Stimulated activated CD4-positive, alpha-beta T cell treated with anti-CD3 and anti-CD28 coated beads, Interleukin-1b, Interleukin-23, amount 100 ng/mL, for 24 hours (primary cell): ENCODE measurements at places on chromosomes 3 and 15.
A peak's percentile ranks its signal among the peaks of the same experiment; 100 is the strongest.

GRCh38 chr3:187799942-187800641, 54.8 kb upstream of the BCL6 start:
- no peak for DNase-seq

GRCh38 chr15:91521996-91522395, 331.5 kb upstream of the SLCO3A1 start:
- DNase-seq, result no peak

DNA sequence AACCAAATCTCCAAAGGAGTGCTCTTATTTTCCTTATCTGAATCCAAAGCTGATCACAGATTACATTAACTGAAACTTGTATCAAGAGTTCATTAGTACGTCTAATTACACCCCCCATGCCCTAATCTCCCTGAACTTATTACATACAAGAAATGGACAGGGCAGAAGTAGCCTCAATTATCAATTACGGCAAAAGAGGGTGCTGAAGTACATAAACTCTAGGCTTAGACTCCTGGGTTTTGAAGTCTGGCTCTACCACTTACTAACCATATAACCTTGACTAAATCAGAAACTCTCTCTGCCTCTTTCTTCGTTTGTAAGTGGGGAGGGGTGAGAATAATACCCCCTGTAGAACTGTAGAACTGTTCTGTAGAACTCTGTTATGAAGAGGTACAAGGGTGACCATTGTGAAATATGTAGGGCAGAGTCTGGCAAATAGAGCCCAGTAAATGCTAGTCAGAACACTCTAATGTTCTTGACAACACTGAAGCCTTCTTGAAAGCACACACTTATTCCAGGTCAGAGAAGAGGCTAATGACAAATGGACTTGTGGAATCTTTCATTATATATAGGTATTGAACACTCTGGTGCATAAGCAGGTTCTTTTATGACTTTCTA, 19.6 kb upstream of the OR5K4 start:
- no peak for DNase-seq

- DNase-seq, result no peak
These were observed 79.5 kb upstream of the UMPS start for GRCh38 chr3:124650798-124651197.

DNA sequence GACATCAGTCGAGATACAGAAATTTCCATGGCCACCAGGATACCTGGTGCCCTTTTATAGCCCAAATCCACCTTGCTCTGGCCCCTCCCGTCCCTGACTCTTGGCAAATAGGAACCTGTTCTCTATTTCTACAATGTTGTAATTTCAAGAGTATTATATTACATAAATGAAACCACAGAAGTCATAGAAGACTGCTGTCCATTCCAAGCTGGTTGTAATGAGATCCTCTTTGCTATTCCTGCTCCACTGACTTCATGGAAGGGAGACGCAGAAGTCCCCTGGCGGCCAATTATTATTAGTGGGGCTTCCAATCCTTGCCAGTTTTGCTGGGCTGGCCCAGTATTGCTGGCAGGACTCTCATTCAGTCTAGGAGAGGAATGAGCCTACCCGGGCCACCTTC, 26.6 kb downstream of the DCP1A start:
- DNase-seq, result no peak

DNA sequence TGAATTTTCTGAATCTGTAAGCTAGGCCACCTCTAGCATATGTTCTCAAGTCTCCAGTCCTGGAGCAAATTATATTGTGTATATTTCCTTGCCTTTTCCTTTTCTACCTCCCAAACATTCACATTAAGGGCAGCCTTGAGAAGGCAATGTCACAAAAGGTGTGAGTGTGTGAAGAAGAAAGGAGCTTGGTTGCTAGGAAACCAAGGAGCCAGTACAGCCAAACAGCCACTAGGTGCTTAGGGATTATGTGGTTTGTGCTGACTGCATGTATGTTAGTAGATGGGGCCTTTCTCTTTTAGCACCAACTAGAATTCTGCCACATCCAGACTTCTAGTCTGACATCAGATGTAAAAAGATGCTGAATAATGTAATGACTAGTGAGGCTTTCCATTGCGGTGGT, 118.8 kb upstream of the DAZL start:
- DNase-seq, result no peak

DNA sequence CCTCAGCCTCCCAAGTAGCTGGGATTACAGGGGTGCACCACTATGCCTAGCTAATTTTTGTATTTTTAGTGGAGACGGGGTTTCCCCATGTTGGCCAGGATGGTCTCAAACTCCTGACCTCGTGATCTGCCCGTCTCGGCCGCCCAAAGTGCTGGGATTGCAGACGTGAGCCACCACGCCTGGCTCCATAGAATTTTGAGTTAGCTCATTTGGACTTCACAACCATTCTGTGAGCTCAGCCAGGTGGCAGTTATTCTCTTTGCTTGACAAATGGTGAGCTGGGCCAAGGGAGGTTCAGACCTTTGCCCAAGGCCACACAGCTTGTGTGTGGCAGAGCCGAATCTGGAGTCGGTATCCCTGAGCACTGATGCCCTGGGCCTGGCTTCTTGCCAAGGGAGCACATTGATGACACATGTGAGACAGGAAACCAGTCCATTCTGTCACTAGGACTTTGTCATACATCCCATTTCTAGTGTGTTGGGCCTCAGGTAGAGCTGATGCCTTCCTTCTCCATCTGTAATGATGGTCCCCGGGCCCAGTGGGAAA, 17.6 kb downstream of the PODXL2 start:
- no peak for DNase-seq

DNA sequence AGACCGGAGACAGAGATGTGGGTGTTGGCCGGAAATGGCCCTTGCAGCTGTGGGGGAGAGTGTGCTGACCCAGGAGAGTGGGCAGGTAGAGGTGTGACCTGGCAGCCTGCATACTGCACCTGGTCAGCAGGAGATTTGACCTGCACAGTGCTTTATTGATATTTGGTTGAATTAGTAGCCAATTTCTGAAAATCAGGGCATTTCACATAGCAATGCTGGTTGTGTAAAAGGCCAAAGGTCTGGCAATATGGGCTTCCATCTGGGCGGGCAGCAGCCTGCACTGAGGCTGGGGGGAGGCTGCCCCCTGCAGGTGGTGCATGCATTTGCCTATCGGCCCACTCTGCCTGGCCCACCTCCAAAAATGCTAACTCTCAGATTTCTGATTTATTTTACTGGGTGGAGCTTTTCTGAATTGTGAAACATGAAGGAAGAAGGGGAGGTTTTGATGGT, 9.4 kb upstream of the MGLL start:
- no peak for DNase-seq

GRCh38 chr3:120568598-120568997, 27.5 kb upstream of the NDUFB4 start:
- no peak for DNase-seq

DNA sequence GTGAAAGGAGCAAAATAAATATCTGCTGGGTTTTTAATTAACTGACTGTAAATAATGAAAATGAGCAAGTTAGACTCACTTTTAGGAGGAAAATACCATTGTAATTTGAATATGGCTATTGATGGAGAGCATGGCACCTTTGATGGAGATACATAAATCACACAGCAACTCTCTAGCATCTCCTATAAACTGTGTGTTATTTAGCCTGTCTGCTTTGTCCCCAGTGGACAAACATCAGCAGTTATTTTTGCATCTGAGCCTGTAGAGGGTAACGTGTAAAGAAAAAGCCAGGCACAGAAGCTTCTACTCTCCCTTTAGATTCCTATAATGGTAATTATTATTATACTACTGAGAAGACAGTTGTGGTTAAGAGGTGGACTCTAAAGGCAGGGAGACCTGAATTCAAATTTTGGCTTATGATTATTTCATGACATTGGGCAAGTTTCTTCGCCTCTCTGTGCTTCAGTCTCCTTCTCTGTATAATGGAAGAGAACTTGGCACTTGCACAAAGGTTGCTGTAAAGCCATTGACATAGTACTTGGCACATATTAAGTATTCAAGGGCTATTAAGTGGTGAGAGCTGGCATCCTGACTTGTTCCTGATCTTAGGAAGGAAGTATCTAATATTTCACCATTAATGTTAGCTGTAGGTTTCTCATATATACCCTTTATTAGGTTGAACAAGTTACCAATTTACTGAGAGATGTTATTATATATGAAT, 289.5 kb upstream of the TRIM42 start:
- DNase-seq, result no peak

GRCh38 chr3:5579139-5579602, 391.7 kb downstream of the EDEM1 start:
- DNase-seq, result no peak

DNA sequence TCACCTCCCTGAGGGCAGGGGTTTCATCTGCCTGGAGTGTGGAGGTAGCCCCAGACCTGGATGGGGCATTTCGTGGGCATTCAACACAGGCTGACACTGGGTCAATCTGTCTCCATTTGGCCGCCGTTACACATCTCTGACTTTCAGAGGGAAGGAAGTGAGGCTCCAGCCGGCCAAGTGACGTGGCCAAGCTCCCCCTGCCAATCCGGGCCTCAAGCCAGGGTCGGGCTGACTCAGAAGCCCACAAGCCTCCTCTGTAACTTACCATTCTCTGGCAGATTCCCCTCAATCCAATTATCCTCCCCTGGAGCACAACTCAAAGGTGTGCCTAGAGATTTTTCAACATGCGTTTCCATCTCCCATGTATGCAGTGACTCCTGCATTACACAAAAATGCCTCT, 227.6 kb downstream of the KLF13 start:
- no peak for DNase-seq

GRCh38 chr3:53890726-53891475, 758 bp downstream of the SELENOK start:
- DNase-seq, result peak; percentile 15

DNA sequence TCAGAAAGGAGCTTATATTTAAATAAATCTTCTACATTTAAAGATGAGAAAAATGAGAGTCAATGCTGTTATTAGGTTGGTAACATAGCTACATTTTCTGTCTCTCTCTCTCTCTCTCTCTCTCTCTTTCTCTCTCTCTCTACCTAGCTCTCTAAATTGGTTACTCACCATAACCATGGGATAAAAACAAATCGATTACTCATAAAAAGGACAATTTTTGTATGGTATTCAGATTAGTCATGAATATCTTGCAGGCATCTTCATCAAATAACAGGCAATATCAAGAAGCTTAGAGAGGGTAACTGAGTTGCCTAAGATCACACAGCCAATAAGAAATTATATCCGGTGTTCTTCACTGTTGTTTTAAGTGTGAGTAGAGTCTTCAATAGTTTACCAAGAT, 81.8 kb upstream of the ALCAM start:
- no peak for DNase-seq

GRCh38 chr3:135771760-135772159, 193.8 kb upstream of the PPP2R3A start:
- DNase-seq, result no peak

GRCh38 chr15:80105595-80105994, 46.1 kb downstream of the ZFAND6 start:
- DNase-seq, result no peak

GRCh38 chr3:189202583-189202982, 30.8 kb downstream of the TPRG1 start:
- no peak for DNase-seq

- DNase-seq, result no peak
These were observed 51.1 kb downstream of the TRIM71 start for GRCh38 chr3:32868719-32869512.

DNA sequence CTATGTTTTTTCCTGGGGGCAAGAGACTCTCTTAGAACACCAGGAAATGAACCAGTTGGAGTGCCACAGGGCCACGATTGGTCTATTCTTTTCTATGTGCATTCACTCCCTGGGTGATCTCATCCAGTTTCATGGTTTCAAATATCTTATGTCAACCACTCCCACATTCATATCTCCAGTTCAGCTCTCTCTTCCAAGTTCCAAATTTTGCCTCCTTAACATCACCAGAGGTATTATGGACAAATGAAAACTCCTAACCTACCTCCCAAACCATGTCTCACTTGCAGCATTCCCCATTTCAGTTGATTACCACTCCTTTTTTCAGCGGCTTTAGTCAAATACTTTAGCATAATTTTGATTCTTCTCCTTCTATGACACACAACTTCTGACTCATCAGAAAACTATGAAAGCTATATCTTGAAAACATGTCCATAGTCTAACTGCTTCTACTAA, 203.1 kb upstream of the SEMA6D start:
- no peak for DNase-seq
